Activated CD4-positive, alpha-beta T cell treated with anti-CD3 and anti-CD28 coated beads, Interleukin-2, amount 10 ng/mL, durations not matched to agents 7 days and 5 days (primary cell): ENCODE measurements at places on chromosomes 5 and 9. TPM values are rescaled to one million over a fixed set of nuclear protein-coding genes. Genes with fewer than 3 reads are reported as not detected.

GRCh38 chr5:77170-77501 is 14.8 kb upstream of the PLEKHG4B start:
- no peak for DNase-seq
- no peak overlapping the region for H3K27ac ChIP-seq
- no peak overlapping the region for H3K4me3 ChIP-seq
- H3K4me1 ChIP-seq, result no peaks in the 10 kb centered on the region
- H3K36me3 ChIP-seq, result no peaks in the 10 kb centered on the region

The ACTBL2 gene
- total RNA-seq, result not detected

The HMGCS1 gene
- total RNA-seq, result 54.3 TPM

GRCh38 chr9:92504881-92505280 is 22.6 kb upstream of the ASPN start:
- no peak overlapping the region for H3K27ac ChIP-seq
- peaks cover 11% of the 10 kb centered on the region for H3K4me1 ChIP-seq
- no peaks in the 10 kb centered on the region for H3K36me3 ChIP-seq
- DNase-seq, result no peak
- no peaks in the 10 kb centered on the region for H3K27me3 ChIP-seq
- H3K4me3 ChIP-seq, result no peak overlapping the region

- H3K4me1 ChIP-seq, result peaks cover 65% of the 10 kb centered on the region
- peak overlapping the region; percentile 91 for H3K27ac ChIP-seq
- peak overlapping the region; percentile 96 for H3K4me3 ChIP-seq
- no peaks in the 10 kb centered on the region for H3K36me3 ChIP-seq
These were observed 1.5 kb downstream of the NFIL3 start for GRCh38 chr9:91421971-91422757.

DNA sequence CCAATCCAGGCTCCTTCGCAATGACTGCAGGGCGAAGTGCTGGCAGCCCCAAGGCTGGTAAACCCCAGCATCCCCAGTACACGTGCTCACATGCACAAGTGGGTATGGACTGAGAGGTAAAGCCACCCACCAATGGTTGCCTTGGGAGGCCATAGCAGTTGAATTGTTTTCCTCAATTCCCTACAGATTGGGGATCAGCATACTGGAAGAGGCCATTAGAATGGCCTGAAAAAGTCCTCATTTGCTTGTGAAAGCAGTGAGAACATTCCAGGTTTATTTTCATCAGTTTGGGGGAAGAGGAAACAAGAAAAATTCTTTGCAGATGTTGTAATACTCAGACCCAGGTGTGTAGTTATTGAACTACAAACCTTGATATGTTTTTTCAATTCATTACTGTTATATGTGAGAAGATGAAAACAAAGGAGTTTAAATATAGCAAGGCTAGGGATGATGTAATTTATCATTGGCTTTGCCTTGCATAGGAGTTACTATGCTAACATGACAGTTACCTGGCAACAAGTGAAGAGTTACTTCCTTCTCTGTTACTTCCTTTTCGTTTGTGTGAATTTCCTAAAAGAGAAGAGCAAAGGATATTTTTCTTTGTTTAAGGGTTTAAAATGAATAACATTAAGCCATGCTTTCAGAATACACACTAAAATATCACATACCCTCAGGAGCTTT is 36.4 kb downstream of the MTMR12 start:
- peaks cover 52% of the 10 kb centered on the region for H3K4me1 ChIP-seq
- H3K27me3 ChIP-seq, result no peaks in the 10 kb centered on the region
- H3K36me3 ChIP-seq, result peaks cover 43% of the 10 kb centered on the region
- no peak for DNase-seq

DNA sequence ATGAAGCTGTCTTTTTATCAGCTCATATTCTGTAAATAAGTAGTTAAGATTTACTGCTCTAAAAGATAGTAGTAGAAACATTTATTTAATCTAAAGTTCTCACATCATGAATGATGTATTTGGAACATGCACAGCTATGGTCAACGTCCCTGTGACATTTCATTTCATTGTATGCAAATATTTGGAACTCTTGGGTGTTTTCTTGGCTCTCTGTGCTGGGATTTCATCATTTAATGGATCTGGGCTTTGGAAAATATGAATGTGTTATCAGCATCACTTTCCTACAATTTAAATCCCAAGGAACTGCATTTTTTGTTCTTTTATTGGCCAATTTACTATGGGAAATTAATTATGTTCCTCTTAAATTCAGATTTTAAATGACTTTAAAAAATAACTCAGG is 462.9 kb downstream of the SEMA5A start:
- H3K36me3 ChIP-seq, result no peaks in the 10 kb centered on the region
- no peak overlapping the region for H3K4me3 ChIP-seq
- DNase-seq, result no peak
- H3K4me1 ChIP-seq, result no peaks in the 10 kb centered on the region
- H3K27me3 ChIP-seq, result no peaks in the 10 kb centered on the region

The IL3 gene
- total RNA-seq, result 0.40 TPM

- no peaks in the 10 kb centered on the region for H3K4me1 ChIP-seq
- H3K36me3 ChIP-seq, result no peaks in the 10 kb centered on the region
- no peak overlapping the region for H3K4me3 ChIP-seq
These were observed 3.4 kb downstream of the MYMK start for GRCh38 chr9:133521122-133522072.

DNA sequence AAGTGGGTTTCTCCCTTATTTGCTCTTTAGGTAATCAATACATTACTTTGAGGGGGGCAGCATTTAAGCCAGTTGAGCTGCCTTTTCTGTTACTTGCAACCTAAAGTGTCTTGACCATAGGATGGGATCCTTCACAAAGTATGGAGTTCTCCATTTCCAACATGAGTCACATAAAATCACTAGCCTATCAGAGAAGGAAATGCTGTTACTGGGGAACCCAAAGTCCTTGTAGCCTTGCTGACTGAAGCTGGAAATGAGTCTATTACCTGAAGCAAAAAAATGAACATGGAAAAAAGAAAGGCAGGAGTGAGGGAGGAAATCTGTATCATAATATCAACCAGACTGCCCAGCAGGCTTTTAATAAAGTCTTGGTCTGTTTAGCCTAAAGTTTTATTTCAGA is 42.8 kb upstream of the SLIT3 start:
- no peaks in the 10 kb centered on the region for H3K36me3 ChIP-seq
- DNase-seq, result no peak
- no peak overlapping the region for H3K4me3 ChIP-seq
- no peaks in the 10 kb centered on the region for H3K4me1 ChIP-seq
- H3K27ac ChIP-seq, result no peak overlapping the region

DNA sequence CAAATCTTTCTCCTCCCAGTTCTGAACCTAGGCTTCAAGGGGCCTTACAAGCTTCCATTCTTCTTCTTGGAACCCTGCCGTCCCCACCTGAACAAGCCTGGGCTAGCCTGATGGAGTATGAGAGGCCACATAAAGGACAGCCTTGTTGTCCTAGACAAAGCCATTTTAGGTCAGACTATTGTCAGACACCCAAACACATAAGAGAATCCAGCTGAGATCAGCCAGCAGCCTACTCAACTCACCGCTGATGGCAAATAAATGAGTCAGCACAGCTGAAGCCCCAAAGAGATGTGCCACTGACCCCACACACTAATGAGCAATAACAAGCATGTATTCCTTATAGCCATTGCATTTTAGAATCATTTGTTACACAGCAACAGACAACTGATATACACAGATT is 33.8 kb downstream of the SVEP1 start:
- no peaks in the 10 kb centered on the region for H3K27me3 ChIP-seq
- no peak for DNase-seq
- H3K4me3 ChIP-seq, result no peak overlapping the region
- H3K36me3 ChIP-seq, result no peaks in the 10 kb centered on the region
- H3K4me1 ChIP-seq, result no peaks in the 10 kb centered on the region

The SPATA31E1 gene
- not detected for total RNA-seq

GRCh38 chr9:32533336-32533735 is 7.3 kb upstream of the RIGI start:
- H3K27ac ChIP-seq, result no peak overlapping the region
- peaks cover 22% of the 10 kb centered on the region for H3K36me3 ChIP-seq
- no peaks in the 10 kb centered on the region for H3K4me1 ChIP-seq
- no peaks in the 10 kb centered on the region for H3K27me3 ChIP-seq
- DNase-seq, result no peak
